Activated CD4-positive, alpha-beta T cell treated with anti-CD3 and anti-CD28 coated beads, Interleukin-2, amount 10 ng/mL, durations not matched to agents 24 days and 14 days (primary cell): ENCODE measurements at places on chromosomes 11 and 22. TPM values are rescaled to one million over a fixed set of nuclear protein-coding genes. Genes with fewer than 3 reads are reported as not detected.
A peak's percentile ranks its signal among the peaks of the same experiment; 100 is the strongest.

DNA sequence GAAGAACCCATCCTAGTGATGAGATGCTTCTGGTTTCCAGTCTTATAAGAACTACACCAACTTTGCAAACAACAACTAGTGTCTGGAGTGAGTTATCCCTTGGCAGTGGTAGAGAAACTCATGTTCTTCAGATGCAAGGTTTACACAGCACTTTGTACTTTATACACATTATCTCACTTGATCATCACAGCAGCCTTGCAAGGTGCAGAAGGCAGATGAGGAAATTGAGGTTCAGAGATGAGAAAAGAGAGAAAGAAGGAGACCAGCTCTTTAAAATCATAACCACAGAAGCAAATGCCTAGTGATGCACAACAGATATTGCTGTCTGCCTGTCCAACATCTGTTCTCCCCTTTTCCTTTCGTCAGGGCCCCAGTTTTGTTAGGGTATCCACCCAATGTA is 16.7 kb upstream of the CD44 start:
- DNase-seq, result peak; percentile 76

GRCh38 chr11:70933981-70934583 is 318.3 kb downstream of the SHANK2 start:
- no peak for DNase-seq

GRCh38 chr22:29482726-29483125 is 2.7 kb downstream of the NEFH start:
- DNase-seq, result no peak

DNA sequence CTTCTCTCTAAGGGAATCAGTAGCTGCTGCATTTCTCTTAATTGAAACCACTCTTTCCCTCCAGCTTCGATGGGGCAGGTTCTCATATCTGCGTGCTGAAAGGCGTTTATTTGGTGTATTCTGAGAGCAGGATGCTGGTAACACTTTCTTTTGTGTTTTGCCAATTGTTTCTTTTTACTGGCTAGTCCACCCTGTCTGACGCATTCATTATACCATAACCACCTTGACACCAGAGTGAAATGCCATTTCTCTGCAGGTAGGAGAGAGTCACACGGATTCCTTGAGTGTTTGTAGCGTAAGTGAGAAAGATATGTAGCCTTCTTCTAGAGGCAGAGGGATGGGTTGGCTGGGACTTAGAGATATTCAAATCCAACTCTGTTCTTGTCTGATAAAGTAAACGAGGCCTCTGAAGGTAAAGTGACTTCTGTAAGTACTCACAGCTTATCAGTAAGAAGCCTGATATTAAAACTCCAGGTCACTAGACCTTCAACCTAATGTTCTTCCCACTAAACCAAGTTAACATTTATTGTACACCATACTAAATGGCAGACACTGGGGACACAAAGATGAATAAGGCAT is 21.4 kb downstream of the CD44 start:
- peak; percentile 76 for DNase-seq

- DNase-seq, result peak; percentile 75
These were observed 21.2 kb downstream of the GRAMD1B start for GRCh38 chr11:123451183-123451781.

Gene OTOG
- not detected in 2 replicates for total RNA-seq

Gene TMEM86A
- total RNA-seq, result 0.21 and 0.73 TPM in 2 replicates

Gene INPP5J
- 0.07 and 0.26 TPM in 2 replicates for total RNA-seq

Gene GSTP1
- total RNA-seq, result 305 and 312 TPM in 2 replicates

Gene ATXN10
- total RNA-seq, result 121 and 122 TPM in 2 replicates

Gene CASP5
- not detected in 2 replicates for total RNA-seq

Gene FBXO7
- 95.6 and 96.5 TPM in 2 replicates for total RNA-seq
